A673 (cell line): ENCODE measurements at places on chromosomes 4 and X. TPM values are rescaled to one million over a fixed set of nuclear protein-coding genes. Genes with fewer than 3 reads are reported as not detected.

GRCh38 chr4:23333556-23333945 is 556.3 kb downstream of the PPARGC1A start:
- H3K4me1 ChIP-seq: no peaks in the 10 kb centered on the region
- H3K27me3 ChIP-seq: no peaks in the 10 kb centered on the region
- no peak for DNase-seq
- H3K36me3 ChIP-seq: no peaks in the 10 kb centered on the region
- no peak overlapping the region for H3K4me3 ChIP-seq

GRCh38 chr4:53592686-53593501 is 1.6 kb upstream of the LNX1 start:
- no peak for DNase-seq
- no peaks in the 10 kb centered on the region for H3K27me3 ChIP-seq
- no peak overlapping the region for H3K27ac ChIP-seq
- no peaks in the 10 kb centered on the region for H3K36me3 ChIP-seq
- H3K4me1 ChIP-seq: no peaks in the 10 kb centered on the region

Gene CENPVL3
- total RNA-seq: 20.8 and 21.7 TPM in 2 replicates

Gene RNF128
- total RNA-seq: not detected in 2 replicates

Gene HELT
- not detected in 2 replicates for total RNA-seq
